ENCODE measurements at places on chromosomes 2 and 18.

GRCh38 chr18:10391506-10391905 lies 62.9 kb upstream of the APCDD1 start:
- DNase-seq, result no peak

DNA sequence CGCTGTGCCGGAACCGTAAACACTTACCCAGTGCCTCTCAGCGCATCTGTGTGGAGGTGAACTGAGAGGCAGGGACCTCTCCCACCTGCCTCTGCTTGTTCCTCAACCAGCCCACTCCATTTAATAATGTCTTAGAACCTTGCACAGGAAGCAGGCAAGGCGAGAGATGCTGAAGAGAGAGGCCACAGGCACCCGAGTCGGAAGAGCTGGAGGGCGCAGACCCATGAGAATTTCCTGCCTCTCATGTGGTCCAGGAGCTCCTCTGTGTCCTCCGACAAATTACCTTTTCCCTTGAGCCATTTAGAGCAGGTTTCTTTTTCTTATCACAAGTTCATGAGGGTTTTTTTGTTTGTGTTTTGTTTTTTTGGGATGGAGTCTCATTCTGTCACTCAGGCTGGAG lies 4.9 kb upstream of the RFX8 start:
- no peak for DNase-seq

DNA sequence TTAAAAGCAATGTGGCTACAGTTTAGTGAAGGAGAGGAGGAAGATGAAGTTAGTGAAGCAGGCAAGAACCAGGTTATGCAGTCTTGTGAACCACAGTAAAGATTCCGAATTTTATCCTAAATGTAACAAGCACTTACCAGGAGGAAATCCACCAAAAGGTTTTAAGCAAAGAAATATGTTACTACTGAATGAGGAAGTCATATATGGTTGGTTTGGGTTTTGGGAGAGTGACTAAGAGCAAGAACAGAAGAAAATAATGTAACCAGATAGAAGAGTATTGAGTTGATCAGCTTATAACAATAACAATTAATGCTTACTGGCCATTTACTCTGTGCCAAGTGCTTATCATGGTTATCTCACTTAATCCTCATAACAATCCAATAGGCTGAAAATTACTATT lies 1.9 kb downstream of the USP37 start:
- no peak for DNase-seq

GRCh38 chr2:78654941-78655340 lies 370.6 kb upstream of the REG3G start:
- DNase-seq, result no peak

- DNase-seq, result no peak
Measured at GRCh38 chr2:99960790-99961189, 181.6 kb downstream of the AFF3 start.

DNA sequence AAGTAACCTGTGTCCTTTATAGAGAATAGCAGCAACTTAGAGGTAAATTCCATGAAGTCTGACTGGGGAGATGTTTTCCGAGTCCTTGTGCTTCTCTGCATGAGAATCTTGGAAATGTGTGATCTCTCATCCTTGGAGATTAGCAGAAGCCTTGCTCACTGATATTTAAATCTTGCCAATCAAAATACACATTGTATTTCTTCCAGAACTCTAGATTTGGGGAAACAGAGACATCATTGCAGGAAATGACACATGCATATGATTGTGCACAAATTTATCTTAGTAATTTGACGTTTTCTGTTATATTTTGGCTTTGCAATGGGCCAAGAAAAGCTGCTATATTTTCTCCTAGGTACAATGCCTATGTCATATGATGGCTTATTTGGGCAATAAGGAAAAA lies 182.6 kb downstream of the ZNF804A start:
- DNase-seq, result no peak

Data from SJSA1 (cell line).